Activated effector memory CD4-positive, alpha-beta T cell treated with Interleukin-2 at 50 U/mL for 16 hours (primary cell): ENCODE measurements at places on chromosomes 5 and 9.

DNA sequence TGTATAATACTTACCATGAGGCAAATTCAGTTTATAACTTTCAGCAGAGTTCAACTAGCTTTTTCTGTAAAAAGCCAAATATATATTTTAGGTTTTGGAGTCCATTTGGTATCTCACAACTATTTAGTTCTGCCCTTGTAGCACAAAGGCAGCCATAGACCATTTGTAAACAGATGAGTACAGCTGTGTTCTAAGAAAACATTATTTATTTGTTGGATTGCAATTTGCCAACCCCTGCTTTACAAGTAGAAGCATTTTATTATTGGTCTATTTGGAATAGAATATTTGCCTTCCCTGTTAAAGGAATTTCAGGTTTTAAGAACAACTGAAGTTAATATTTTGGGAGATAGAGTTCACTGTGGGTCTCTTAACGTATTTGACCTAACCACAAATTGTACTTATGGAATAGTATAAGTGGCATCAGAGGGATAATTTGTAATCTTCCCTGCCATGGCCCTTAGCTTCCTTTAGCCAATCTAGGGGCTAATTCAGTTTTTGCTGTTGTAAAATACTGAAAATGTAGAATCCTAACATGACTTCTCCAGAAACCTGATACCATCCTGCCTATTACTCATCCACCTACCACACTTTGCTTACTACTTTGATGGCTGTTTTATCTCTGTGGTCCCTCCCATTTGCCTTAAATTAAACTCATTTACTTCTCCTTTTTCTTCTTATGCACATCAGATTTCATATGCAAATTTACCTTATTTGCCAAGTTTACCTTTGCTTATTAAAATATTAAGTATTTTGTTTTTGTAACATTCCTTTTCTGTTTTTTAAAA is 109.2 kb downstream of the DMXL1 start:
- no peak for DNase-seq

GRCh38 chr5:30324083-30324482 is 869.4 kb upstream of the CDH6 start:
- DNase-seq = no peak

GRCh38 chr5:56140073-56140472 is 93.1 kb downstream of the ANKRD55 start:
- no peak for DNase-seq

GRCh38 chr5:120152472-120152871 is 311.6 kb upstream of the PRR16 start:
- DNase-seq = no peak

- DNase-seq = no peak
Measured at GRCh38 chr5:103393101-103393754, 134.7 kb downstream of the MACIR start.

- no peak for DNase-seq
Measured at GRCh38 chr9:114619191-114619761, 8.2 kb downstream of the TMEM268 start.

DNA sequence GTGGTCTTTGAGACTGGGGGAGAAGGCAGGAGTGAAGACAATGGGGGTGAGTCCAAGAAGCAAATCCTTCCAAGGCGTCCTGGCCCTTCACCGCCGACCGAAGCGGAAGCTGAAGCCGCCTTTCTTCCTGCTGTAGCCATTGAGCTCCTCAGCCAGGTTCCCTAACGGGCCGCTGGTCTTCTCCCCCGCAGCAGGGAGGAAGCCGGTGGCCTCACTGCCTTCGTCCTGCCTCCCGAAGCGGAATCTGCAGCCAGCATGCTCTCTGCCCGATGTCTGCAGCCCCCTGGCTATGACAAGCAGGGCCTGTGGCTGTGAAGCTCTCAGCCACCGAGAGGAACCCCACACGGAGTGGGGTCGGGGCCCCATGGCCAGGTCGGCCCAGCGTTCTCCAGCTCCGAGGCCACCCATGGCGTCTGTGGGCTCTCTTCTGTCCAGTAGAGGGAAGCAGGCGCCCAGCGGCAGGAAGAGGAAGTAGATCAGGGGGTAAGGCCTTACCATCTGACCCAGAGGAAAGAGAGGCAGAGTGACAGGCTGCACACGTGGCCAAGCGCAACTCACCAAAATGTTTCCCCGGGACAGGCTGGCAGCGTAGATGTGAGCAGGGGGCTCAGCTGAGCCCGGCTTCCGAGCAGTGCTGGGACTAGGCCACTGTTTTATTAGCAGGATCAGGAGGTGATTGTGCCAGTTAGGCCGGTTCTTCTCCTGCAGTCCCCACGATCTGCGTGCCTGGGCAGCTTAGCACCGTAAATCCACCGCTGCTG is 3.1 kb downstream of the QRFP start:
- DNase-seq = no peak

DNA sequence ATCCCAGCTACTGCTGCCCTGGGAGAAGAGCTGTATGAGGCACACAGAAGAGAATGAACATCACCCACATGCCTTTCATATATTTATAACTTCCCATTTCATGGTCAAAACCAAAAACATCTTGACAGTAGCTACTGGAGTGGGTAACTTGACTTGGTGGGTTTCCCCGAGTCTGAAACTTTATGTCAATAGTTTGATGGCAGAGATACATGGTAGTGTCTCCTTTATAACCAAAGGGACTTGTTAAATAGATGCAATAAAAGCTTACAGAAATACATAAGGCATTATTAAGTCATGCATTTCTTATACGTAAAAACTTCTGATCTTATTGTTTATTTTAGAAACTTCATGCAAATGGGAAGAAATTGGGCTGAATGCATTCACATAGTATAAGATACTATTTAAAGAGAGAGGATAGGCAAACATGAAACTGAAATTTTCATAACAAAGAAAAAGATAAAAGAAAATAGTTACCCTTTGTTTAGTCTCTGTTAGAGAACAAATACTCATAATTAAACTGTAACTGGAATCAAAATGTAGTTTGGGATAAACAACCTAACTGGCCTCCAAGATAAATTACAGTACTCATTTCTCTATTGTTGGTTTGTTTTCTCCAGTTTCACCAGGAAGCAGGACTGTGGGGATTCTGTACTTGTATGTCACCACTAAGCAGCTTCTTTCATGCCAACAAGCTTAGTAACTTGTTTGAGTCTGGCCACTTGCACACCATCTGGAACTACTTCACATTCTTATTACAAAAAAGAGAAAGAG is 459.3 kb upstream of the MEF2C start:
- DNase-seq = no peak

DNA sequence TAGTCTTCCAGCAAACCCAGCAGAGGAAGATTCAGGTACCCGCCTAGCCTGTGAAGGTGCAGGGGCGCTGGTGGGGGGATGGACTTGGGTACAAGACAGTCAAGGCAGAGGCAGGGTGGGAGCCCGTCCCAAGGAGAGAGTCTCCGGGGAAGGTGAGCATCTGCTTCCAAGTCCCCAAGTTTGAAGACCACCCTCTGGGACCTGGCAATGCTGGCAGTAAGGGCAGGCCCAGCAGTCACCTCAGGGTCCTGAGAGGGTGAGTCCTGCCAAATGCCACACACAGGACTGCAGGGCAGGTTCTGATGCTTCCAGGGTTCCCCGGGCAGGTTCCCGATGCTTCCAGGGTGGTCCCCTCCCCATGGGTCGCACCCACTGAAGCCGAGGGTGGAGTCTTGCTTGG is 261.8 kb upstream of the IRX1 start:
- no peak for DNase-seq

GRCh38 chr9:132210472-132211145 is 48.8 kb downstream of the NTNG2 start:
- no peak for DNase-seq
